Activated T-cell treated with anti-CD3 and anti-CD28 coated beads, Interleukin-2, amount 50 U/mL, for 72 hours (primary cell): ENCODE measurements at places on chromosomes 3 and 15. TPM values are rescaled to one million over a fixed set of nuclear protein-coding genes. Genes with fewer than 3 reads are reported as not detected.

- DNase-seq, result no peak
Observed at GRCh38 chr3:43748179-43748578, 57.4 kb downstream of the ABHD5 start.

TMF1 gene
- 41.9 TPM for total RNA-seq

GRCh38 chr3:5144316-5144994, 22.4 kb downstream of the ARL8B start:
- no peak for DNase-seq

- peak; percentile 74 for DNase-seq
Observed at GRCh38 chr15:38652998-38653397, 88.4 kb upstream of the RASGRP1 start.

DNA sequence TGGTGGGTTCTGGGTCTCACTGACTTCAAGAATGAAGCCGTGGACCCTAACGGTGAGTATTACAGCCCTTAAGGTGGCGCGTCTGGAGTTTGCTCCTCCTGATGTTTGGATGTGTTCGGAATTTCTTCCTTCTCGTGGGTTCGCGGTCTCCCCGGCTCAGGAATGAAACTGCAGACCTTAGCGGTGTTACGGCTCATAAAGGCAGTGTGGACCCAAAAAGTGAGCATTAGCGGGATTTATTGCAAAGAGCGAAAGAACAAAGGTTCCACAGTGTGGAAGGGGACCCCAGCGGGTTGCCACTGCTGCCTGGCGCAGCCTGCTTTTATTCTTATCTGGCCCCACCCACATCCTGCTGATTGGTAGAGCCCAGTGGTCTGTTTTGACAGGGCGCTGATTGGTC, 420.5 kb upstream of the BCHE start:
- DNase-seq, result no peak

GOLGA8A gene
- 180 TPM for total RNA-seq

TNNC1 gene
- 14.4 TPM for total RNA-seq

CELSR3 gene
- total RNA-seq, result 14.2 TPM

DNA sequence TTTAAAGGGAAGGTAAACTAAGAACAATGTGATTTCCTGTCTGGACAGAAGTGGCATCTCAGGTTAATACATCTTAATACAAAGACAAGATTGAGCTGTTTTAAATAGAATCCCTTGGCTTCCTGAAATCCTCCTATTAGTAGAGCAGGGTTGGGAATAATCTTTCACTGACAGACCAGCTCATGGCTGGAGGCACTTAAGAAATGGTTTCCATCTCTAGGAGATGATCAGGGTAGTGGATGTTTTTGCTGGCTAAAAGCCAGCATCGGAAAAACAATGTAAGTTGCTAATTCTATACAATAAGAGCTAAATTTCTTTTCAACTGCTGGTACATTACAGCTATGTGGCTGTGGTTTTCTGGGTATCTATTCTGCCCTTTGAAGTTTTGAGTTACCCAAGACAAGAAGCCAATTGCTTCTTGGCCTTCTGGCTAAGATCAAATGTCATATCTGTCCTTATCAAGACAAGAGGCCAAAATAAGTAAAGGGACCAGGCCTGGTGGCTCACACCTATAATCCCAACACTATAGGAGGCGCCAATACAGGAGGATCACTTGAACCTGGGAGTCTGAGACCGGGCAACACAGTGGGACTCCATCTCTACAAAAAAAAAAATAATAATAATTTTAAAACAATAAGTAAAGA, 49.6 kb downstream of the SHQ1 start:
- DNase-seq, result no peak

DNA sequence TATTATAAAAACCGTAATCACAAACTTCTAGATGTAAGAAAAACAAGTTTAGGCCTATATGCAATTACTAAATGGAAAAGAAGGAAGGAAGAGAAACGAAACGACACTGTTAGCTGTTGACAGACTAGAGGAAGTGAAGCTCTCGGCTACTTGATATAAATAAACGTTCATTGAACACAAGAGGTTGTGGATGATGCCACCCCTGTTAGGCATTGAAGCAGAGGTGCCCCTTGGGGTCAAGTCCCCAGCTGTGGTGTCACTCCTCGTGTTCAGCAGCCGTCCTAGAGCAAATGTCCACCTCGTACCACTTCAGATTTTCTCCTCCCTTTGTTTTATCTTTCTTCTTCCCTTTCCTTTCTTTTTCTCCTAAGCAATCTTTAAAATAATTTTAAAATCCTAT, 146.5 kb upstream of the UBE2E1 start:
- DNase-seq, result no peak

SI gene
- total RNA-seq, result not detected

DNA sequence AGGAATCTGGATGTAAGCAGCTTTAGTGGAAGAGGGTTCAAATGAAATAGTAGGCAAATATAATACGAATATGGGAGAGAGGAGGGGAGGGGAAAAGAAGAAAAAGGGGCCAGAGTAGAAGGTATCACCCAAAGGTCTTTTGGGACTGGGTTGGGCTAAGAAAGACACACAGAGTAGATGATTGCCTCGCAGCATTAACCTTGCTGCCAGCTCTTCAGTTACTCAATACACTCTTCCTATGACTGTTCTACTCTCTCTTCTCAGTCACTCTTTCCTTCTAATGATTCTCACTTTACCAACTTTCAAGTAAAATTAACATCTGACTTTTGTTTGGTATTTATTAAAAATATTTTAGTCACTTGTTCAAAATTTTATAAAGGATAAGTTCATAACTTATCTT, 52.8 kb downstream of the CLASP2 start:
- no peak for DNase-seq

GRCh38 chr3:53056442-53056841, 10.6 kb upstream of the SFMBT1 start:
- no peak for DNase-seq

C3orf18 gene
- 22.7 TPM for total RNA-seq

ARHGEF26 gene
- total RNA-seq, result 0.32 TPM

DNA sequence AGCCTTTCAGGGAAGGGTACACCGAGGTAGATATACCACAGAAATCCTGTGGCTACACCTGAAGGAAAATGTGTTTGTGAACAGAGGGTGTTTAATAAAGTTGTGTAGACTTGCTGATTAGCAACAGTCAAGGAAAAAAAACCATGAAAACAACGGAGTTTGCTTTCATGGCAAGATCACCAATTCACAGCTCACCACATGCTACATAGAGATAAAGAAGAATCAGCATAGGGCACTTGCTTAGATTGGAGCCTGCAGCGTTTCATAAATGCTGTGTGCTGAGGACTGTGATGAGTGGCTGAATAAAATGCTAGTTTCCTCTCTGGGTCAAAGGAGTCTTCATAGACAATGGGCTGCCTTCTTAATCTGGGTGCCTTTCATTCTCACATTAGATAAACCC, 257.6 kb downstream of the SLC9A9 start:
- no peak for DNase-seq

DNA sequence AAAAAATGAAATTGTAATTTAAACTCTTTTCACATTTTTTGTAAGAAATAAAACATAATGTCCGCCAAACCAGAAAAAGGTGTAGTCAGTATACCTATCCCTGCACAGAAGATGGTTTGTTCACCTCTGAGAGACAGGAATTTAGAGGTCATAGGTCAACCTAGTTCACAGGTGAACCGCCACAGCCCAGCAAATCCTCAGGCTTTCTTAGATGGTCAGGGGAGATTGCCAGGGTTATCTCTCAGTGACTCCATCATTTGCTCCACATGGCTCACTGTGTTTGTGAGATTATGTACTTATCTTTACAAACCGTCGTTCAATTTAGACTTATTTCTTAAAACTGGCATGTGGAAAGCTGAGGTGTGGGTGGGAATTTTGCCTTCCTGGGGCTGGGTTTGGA, 264.2 kb downstream of the GABRG3 start:
- DNase-seq, result no peak

DNA sequence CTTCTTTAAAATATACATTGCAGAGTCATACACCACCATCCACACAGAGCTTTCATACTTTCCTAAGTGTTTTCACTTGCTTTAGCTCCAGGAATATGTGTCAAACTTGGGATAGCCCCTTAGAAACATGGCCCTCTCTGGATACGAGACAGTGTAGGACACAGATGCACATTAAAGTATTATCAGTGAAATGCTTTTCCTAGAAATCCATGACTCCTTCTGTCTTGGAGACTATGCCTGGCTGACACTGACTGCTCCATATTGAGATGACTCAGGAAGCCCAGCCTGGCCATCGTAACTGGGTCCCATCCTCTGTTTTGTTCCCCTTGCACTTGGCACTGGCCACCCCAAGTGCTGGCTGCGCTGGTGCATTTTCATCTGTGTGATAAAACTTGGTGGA, 204.8 kb downstream of the PDZRN3 start:
- DNase-seq, result no peak

- peak; percentile 61 for DNase-seq
Observed at GRCh38 chr15:73265536-73266153, 103.1 kb downstream of the HCN4 start.

- DNase-seq, result no peak
Observed at GRCh38 chr3:52062505-52062904, 6.1 kb upstream of the DUSP7 start.

DNA sequence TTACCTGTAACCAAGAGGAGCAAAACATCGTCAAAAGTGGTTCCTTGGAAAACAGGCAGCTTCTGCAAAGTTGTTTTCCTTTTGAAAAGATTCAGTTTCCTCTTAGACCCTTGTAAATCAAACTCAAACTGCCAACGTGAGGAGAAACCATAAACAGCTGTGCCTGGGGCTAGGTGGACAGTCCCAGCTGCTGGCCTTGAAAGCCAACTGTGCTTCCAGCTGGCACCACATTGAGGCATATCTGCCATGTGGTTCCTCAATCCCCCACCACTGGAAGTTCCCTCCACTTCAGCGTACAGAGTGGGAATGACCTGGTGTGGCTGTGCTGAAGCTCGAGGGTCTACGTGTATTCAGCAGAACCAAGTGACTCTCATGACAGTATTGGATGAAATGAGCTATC, 40.9 kb downstream of the HRH1 start:
- no peak for DNase-seq

DNA sequence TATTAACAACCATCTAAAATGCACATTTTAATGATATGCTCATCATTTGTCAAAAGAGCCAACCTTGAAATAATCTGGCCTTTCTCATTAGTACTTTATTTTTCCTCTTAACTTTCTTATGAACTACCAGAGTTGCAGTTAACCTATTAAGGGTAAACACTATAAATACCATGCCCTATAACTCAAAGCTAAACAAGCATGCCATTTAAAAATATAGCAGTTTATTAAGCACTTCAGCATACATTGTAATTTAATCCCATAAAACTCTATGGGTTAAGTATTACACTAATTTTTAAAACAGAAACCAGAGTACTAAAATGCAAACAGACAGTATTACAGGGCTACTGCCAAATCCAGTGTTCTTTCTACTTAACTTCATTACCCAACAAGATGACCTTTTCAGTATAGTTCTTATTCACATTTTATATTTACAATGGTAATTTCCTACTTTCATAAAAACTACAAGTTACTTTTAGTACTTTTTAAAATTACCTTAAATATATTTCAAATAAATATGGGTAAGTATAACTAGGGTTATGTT, 11.8 kb downstream of the NPTN start:
- no peak for DNase-seq

DNA sequence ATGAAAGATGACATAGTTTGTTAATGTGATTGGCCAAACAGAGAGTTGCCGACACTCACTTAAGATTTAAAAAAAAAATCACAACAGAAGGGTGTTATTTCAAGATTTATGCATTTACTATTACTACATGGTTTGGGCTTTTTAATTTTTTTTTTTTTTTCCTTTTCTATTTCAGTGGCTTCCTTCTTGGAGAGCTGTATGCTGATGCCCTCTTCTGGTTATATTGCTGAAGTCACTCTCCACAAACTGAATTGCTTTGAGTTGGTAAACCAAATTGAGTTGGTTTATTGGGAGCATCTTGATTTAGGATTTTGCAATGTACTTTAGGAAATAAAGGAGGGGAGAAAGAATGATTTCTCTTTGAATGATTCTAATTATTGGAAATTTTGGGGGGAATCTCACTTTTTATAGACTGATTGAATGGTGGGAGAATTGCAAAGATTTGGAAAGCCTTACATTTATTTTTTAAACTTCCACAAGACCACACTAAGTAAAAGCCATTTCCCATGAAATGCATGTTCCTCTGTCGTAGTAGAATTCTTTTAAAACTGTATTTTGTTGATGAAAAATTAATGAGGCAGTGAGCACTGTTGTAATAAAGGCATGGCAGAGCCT, 186.6 kb upstream of the FEZF2 start:
- DNase-seq, result no peak

GRCh38 chr15:69610858-69611257, 158.2 kb downstream of the RPLP1 start:
- no peak for DNase-seq

CLPX gene
- 64.5 TPM for total RNA-seq

DNA sequence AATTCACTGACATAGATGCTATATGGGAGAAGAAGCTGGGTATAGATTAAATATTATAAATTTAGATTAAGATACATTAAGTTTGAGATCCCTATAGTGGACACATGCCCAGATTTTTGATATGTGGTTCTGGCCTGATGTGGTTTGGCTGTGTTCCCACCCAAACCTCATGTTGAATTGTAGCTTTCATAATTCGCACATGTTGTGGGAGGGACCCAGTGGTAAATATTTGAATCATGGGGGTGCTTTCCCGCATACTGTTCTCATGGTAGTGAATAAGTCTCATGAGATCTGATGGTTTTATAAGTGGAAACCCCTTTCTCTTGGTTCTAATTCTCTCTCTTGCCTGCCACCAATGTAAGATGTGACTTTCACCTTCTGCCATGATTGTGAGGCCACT, 189.4 kb upstream of the CD96 start:
- DNase-seq, result no peak

DNA sequence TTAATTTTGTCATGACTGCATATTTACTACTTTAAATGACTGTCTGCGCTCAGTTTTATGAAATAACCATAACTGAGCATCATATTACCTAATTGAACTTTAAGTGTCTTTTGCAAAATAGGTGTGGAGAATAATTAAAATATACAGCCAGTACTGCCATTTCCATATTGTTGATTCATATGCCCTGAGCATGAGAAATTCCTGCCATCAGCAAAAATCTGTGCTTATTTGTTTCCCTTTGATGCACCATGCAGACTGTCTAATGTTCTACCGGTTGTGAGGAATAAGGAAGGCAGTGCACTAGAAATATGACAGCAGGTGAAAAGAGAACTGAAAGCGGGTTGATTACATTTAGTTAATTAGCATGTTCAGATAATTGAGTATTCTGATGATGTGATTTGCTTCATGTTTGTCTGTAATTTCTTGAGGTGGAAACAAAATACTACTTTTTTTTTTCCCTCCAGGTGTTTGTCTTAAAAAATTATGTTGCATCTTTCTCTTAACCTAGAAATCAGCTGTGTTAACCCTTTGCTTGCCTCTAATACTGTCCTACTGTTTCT, 229.4 kb upstream of the AZI2 start:
- no peak for DNase-seq
